ENCODE measurements at places on chromosomes 13 and 19. TPM values are rescaled to one million over a fixed set of nuclear protein-coding genes. Genes with fewer than 3 reads are reported as not detected.

GRCh38 chr19:19774354-19775033 is 41.6 kb upstream of the ZNF14 start:
- no peak for DNase-seq
- no peak overlapping the region for H3K4me3 ChIP-seq
- peaks cover 38% of the 10 kb centered on the region for H3K4me1 ChIP-seq
- no peak overlapping the region for H3K27ac ChIP-seq
- H3K27me3 ChIP-seq: no peaks in the 10 kb centered on the region

DNA sequence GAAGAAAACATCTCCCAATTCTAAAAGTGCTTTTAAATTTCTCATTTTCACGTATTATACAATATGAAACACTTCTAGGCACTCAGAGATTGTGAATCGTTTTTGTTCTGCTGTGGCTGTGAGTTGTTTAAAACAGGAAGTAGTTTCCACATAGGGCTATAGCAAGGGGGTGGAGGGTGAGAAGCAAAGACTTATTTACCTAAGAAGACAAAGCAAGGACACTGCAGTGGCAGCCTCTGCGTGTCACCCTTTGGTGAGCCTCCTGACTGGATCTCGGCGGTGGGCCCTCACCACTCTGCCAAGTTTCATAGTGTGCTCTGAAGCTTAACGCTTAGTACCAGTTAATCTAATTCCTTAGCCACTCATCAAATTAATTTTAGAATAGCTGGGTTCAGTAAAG is 56.8 kb downstream of the TNFSF13B start:
- no peaks in the 10 kb centered on the region for H3K4me1 ChIP-seq
- peaks cover 10% of the 10 kb centered on the region for H3K27me3 ChIP-seq
- H3K27ac ChIP-seq: no peak overlapping the region
- no peak overlapping the region for H3K4me3 ChIP-seq

Gene SLC46A3
- 2.6 TPM for total RNA-seq

- no peaks in the 10 kb centered on the region for H3K36me3 ChIP-seq
- H3K4me1 ChIP-seq: peaks cover 11% of the 10 kb centered on the region
- H3K27me3 ChIP-seq: no peaks in the 10 kb centered on the region
- no peak overlapping the region for H3K4me3 ChIP-seq
- DNase-seq: no peak
Measured at GRCh38 chr13:43487461-43487860, 299.3 kb downstream of the ENOX1 start.

Gene CNMD
- not detected for total RNA-seq

DNA sequence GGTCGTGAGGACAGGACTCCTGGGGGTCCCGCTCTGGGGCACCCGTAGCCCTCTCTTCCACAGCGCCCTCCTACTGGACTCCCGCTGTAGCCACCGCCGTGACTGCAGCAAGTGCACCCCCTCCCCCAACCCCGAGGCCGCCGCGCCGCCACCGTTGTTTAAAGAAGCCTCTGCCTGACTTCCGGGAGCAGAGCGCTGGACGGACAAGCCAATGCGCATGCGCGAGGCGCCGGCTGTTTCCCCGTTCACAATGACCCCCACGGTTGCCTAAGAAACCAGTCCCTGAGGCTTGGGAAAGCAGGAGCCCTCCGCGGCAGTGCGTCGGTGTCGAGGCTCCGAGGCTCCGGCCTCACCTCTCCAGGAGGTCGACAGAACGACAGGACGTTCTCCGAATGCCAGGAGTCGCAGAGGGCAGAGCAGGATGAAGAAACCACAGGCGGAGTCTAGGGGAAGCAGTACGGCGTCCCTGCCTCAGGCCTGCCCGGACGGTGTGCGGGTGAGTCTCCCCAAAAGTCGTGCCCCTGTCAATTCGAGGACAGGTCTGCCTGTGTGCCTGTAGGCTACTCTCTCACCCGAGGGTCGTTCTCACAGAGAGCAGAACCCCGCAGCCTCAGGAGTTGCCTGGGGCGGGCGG is 70.5 kb upstream of the ZNF420 start:
- peak overlapping the region; percentile 76 for H3K4me3 ChIP-seq
- peak; percentile 69 for DNase-seq
- peak overlapping the region; percentile 77 for H3K27ac ChIP-seq
- H3K4me1 ChIP-seq: peaks cover 2% of the 10 kb centered on the region
- H3K36me3 ChIP-seq: peaks cover 22% of the 10 kb centered on the region
- H3K27me3 ChIP-seq: no peaks in the 10 kb centered on the region

DNA sequence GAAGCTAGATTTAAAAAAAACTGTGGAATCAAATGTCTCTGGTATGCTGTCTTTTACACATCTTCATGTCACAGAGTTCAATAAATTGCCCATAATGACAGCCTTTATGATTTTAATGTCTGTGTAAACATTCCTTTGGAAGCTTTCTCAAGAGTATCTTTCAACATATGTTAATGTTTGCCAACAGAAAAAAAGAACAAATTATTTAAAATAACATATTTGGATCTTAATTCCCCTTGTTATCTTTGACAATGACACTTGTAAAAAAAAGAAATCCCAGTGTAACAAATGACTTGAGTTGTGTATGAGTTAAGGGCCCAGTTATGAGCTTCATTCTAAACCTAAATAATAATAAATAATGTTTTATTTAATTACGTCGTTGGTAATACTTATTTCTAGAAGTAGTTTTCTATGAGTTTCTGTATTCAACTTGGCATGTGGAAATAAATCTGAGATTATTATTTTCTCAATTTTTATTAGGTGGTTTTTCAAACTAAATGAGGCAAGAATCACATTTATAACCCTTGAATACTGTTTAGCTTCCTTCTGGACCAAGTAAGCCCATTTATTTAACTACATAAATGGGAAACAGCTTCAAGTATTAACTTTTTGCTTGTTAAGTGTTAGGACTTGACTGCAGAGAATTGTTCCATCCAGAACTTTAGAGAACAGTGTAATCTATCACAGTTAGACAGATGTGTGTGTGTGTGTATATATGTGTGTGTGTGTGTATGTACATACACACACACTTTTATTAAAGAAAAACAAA is 182.1 kb downstream of the POSTN start:
- H3K36me3 ChIP-seq: no peaks in the 10 kb centered on the region
- H3K4me3 ChIP-seq: no peak overlapping the region
- no peaks in the 10 kb centered on the region for H3K4me1 ChIP-seq
- DNase-seq: no peak
- no peak overlapping the region for H3K27ac ChIP-seq

DNA sequence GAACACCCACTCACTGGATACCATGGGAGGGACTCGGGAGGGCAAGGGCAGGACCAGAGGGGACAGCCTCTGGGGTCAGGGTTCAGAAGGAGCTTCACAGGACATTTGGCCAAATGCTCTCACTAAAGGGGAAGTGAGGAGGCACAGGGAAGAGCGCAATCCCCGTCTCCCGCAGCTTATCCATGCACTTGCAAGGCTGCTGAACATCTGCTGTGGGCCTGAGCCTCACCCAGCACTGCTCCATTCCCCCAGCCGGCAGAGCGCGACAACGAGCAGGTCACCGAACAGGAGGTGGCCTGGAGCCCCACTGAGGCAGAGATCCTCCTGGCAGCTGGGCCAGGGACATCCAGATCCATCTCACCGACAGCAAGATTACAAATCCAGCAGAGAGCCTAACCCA is 23.3 kb downstream of the ELAVL1 start:
- H3K27me3 ChIP-seq: no peaks in the 10 kb centered on the region
- no peak for DNase-seq
- H3K4me3 ChIP-seq: no peak overlapping the region
- H3K36me3 ChIP-seq: peaks cover 18% of the 10 kb centered on the region
- peaks cover 3% of the 10 kb centered on the region for H3K4me1 ChIP-seq

Gene ZNF577
- 4.5 TPM for total RNA-seq

DNA sequence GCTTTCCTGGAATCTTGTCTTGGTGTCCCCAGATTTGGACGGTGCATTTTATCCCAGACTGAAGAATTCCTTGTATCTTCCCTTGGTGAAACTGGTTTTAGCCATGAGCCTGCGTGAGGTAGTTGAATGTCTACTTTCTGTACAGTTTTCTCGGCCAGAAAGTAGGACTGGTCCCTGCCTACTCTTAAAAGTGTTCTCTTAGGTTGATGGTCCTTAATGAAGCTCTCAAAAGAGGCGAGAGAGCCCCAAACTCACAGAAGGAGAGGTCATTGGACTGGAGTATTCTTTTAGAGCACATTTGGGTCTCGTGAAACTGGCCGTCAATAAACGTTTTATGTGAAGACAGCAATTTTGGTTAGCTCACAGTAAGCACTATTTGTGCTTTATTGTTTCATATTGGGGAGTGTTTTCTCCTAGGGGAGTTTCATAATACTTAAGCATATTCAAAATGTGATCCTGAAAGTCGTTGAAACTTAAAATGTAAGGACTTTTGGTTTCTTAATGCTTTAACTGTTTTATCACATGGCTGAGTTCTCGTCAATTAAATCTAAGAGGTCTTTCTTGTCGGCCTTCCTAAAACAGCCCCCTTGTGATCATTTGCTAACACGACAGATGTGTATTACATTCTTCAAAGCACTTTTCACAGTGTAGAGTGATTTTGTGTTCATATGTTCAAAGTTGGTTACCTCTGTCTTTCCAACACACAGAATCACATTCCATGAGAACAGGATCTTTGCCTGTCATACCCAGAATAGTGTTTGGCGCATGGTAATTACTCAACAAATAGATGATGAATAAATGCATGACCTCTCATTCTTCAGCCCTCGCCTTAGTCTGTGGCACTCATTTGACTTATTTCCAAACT is 889 bp downstream of the GTF2F2 start:
- H3K4me3 ChIP-seq: no peak overlapping the region
- peaks cover 10% of the 10 kb centered on the region for H3K36me3 ChIP-seq
- peaks cover 15% of the 10 kb centered on the region for H3K4me1 ChIP-seq
- no peak for DNase-seq
- no peaks in the 10 kb centered on the region for H3K27me3 ChIP-seq
